ENCODE measurements at places on chromosomes 16 and 17.

DNA sequence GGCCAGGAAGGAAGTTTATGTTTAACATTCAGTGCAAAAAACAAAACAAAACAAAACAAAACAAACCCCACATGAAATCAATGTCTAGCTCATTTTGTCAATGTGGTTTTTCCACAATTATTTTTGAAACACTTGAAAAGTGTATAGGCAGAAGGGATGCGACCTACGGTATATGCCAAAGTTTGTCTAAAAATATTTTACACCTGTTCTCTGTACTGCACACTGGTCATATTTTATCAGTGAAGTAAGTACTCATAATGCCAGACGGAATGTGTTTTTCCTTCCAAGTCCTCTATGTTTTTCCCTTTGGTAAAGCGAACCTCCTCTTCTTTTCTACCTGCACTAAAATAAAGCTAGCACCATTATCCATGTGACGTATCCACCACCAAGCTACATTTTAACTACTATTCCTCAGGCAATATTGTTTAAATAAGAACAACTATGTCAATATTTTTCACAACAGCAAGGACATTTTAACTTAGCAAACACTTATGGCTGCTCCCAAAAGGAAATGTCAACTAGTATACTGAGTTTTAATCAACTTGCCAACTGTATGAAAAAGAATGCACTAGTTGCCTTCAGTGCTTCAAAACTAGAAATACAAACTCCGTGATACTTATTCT is 10.3 kb downstream of the TOB1 start:
- DNase-seq = no peak

GRCh38 chr17:14205992-14206461 is 30.6 kb downstream of the CDRT15 start:
- DNase-seq = no peak

GRCh38 chr16:57012353-57012752 is 23.0 kb downstream of the NLRC5 start:
- DNase-seq = no peak

- no peak for DNase-seq
These were observed 2.0 kb upstream of the CREBBP start for GRCh38 chr16:3882531-3882930.

DNA sequence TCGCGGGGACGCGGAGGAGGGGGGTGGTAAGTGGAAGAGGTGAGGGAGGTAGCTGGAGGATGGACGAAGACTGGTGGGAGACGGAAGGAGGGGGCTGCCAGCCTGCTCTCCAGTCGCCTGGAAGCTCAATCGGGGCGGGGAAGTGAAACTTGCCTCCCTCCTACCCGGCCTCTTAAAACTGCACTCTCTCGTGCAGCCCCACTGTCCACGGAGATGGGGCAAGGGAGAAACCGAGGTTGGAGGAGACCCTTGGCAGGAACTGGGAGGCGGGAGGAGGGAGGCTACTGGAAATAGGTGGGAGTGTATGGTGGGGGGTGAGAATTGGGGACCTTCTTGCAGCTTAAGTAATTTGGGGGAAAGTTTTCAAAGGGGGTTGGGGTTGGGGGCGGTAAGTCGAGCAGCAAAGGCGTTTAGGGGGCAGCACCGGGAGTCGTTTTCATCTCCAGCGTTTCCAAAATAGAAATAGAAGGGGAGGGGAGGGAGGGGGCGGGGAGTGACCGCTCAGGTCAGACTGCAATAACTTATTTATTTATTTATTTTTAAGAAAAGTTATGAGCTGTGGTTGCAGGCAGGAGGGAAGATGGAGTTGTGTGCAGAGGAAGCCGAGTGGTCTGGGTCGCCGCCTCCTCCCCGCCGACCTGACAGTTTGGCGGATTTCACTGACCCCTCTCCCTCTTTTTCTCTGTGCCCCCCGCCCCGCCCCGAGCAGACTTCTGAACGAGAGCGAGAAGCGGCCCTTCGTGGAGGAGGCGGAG is 1.4 kb downstream of the SOX9 start:
- DNase-seq = no peak

- DNase-seq = no peak
These were observed 383.0 kb downstream of the MAF start for GRCh38 chr16:79217375-79218011.

DNA sequence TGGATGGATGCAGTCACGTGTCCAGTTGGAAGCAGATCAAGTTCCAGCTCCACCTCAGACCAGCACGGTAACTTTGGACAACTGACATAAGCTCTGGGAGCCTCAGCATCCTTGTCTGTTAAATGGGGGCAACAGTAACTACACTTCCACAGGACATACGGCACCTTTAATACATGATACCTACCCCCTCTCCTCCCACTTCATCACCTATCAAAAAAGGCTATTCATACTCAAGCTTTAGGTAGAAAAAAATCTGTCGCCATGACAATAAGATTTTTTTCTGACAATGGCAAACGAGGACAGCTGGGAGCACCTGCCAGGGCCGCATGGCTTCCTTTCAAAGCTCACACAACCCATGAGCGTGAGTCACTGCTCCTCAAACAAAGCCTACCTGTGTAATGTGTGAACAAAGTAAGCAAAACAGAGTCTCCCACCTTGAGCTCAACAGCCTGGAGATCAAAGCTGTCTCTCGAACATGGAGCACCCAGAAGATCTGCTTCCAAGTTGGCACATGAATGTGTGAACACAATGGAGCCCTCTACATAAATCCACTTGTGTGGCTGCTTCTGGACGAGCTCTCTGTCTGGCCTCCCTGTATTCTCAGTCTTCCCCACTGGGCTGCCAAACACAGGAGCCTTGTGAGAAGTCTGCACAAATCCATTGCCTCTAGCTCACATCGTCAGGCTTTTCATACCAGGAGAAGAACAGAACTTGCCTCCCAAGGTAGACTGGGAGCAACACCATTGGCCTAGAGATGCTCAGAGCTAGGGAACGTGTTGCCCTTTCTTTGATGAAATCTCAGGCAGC is 459.7 kb downstream of the SOX9 start:
- DNase-seq = no peak

- no peak for DNase-seq
These were observed 13.5 kb downstream of the CRYM start for GRCh38 chr16:21264571-21265036.

- no peak for DNase-seq
These were observed 8.3 kb upstream of the SDR42E1 start for GRCh38 chr16:82019535-82019934.

DNA sequence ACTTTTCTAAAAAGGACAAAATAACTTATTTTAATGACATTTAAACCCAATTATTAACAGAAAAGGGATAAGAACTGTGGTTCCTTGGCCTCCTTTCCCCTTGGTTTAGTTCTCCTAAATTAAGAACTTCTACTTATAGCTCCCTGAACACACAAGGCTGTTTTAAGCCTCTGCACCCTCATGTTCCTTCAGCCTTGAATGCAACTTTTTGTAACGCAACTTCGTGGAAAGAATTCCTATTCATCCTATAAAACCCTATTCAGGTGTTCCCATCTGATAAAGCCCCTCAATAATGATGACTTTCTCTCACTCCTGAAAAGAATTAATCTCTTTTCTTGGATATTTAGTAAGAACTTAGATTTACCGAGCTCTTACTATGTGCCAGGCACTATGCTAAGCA is 6.3 kb downstream of the STAT3 start:
- DNase-seq = no peak

GRCh38 chr16:85120006-85120340 is 7.7 kb upstream of the CIBAR2 start:
- no peak for DNase-seq

GRCh38 chr17:15918661-15919259 is 26.2 kb upstream of the ADORA2B start:
- no peak for DNase-seq

DNA sequence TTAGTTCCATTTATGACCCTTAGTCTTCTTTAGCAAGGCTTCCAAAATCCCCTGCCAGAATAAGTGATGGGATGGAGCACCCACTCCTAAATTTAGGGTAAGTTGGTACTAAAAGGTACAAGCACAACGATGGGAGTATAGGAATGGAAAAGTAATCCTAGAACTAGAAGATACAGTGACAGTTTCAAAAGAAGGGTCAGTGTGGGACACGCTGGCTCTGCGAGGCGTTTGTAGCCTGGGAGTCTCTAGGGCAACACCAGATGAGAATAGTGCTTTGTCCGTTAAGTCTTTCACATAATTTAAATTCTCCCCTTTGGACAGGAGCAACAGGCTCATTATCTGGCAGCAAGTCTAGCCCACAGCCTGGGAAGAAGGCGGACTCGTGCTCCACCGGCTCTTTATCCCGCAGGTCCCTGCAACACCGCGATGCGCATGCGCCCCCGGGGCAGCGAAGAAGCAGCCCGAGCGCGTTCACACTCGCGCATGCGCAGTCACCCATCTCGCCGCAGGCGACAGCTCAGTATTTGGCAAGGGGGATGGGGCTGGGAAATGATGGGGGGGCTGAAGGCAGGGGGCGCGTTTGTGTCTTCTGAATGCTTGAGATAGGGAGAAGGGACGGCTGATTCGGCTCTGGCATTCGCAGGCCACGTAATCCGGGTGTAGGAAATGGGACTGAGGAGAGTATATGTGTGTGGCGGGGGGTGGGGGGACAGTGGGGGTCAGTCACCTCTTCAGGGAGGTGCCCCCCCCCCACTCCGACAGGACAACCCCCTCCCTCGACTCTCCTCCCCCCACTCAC is 564 bp downstream of the SPOP start:
- peak; percentile 89 for DNase-seq

GRCh38 chr17:74779948-74780400 is 3.8 kb upstream of the NAT9 start:
- no peak for DNase-seq

- DNase-seq = no peak
These were observed 45.0 kb downstream of the CDH13 start for GRCh38 chr16:82671741-82672140.

GRCh38 chr16:14004031-14004728 is 66.9 kb upstream of the MRTFB start:
- no peak for DNase-seq

DNA sequence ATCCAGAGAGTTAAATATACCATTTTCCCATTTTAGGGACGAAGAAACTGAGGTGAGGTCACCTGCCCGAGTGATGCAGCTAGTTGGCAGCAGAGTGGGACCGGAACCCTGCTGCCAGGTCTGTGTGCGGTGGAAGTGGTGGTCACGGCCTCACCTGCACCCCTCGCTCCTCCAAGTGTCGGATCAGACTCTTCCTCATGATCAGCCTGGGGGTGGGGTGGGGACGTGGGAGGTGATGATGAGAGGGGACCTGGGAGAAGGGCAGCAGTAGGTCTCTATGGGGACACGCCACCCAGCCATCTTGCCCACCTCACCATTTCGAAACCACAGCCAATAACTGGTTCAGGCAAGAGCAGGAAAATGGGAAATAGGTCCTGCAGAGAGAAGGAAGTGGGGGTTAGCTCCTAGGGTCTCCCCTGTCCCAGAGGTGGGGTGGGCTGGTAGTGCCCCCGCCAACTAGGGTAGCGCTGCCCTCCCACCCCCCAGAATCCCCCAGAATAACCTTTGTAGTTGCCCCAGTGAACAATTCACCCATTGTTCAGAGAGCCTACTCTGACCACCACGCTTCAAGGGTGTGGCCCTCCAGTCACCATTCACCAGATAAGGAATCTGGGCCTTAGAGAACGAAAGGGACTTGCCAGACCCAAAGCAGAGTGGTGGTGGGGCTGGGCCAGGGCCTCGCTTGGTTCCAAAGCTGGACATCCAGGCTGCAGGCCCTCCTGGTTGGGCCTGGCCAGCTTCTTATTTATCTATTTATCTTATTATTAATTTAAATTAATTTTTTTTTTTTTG is 5.1 kb downstream of the GDPD3 start:
- DNase-seq = no peak

GRCh38 chr17:7644775-7645174 is 6.0 kb upstream of the ATP1B2 start:
- DNase-seq = no peak

- DNase-seq = no peak
These were observed 8.8 kb downstream of the EEF2K start for GRCh38 chr16:22214889-22215288.

All from NCI-H1694 (cell line).